Islet precursor cell (in vitro differentiated cells): ENCODE measurements at places on chromosomes 7 and 10.

GRCh38 chr7:84624927-84625326, 430.3 kb upstream of the SEMA3A start:
- no peak for DNase-seq

DNA sequence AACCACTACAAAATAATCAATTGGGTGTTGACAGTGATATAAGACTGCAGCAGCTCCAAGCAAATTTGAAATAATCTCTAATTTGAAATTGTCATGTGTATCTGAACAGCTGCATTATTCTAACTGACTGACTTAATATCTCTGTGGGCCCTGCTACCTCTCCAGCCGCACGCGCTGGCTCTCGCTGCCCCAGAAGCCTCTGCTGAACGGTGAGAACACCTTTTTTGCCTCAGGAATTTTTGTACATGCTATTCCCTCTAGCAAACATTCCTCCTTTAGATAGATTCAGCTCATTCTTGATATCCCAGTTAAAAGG, 155.9 kb upstream of the MDFIC start:
- DNase-seq, result no peak

- DNase-seq, result no peak
Observed at GRCh38 chr7:2282185-2282751, 32.0 kb downstream of the SNX8 start.

DNA sequence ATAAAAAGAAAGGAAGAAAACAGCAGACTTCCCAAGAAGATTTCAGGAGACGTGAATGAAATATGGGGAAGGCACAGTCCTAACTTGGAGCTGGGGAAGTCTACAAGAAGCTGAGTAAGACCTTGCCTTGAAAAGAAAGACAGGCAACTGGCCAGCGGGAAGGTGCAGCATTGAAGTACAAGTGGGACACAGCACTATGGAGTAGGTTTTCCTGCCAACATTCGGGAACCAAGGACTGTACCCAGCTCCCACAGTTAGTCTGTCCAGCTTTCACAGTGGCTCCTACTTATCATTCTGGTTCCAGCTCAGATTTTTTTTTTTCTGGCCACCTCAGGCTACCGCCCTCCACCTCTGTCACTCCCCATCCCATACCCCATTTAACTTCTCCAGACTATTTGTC, 10.0 kb downstream of the HPS1 start:
- DNase-seq, result no peak

DNA sequence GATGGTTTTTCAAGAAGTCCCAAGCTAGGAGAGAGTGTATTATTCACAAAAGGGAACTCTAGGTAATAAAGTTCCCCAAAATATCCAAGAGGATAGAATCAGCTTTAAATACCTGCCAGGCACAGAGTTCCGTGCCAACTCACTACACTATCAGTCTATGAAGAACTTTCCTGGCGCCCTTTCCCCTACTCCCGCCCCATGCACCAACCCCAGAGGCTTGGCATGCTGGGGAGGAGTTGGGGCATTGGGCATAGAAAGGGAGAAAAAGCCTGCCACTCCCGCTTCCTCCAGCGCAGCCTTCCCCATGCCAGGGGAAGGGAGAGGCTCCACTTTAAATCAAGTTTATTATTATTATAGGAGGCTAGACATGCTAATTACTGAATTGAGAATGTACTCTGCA, 54.9 kb downstream of the ZNF800 start:
- DNase-seq, result no peak

DNA sequence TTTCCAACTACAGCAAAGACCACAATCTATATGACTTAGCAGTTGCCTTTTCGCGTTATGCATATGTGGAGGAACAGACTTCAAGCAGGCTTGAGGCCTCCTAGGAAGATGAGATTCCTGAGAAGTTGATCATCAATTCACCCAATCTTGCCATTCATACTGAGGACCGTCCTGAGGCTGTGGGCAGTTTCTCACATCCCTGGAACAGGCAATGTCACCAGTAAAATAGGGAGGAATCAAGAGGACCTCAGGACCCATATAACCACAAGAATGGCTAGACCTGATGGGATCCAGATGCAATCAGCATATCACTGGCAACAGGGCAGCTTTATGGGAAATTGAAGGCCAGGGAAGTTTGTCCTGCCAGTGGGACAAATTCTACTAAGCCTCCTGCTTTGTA, 17.3 kb downstream of the KDM7A start:
- peak; percentile 92 for DNase-seq

DNA sequence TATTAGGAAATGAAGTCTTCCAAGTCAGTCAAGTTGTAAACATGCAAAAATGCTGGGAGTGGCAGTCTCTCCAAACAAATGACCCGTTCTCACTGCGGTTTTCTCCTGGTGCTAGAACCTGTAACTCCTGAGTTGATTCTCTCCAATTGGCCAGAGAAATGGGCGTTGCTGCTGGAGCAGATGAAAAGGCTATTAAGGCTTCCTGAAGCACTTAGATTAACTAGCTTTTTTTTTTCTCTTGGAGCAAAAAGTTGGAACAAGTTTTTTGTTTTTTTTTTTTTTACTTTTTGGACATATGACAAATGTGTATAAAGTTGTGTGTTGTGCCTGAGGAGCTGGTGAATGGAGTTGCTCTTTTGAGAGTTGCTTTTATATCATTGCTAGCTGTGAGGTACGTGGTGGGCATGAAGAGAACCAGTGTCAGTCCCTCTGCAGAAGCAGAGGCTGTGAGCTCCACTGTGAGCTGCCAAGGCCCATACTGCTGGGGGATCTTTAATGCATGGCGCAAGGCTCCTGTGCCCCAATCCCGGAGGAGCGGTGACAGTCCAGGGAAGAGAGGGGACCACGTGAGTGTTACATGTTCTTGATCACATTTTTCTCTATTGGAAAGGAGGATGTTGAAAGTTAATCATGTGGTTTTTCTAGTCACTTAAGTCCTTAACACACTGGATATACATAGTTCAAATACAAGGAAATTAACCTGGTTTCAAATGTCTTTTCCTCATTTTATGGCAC, 393.6 kb upstream of the GALNT17 start:
- DNase-seq, result peak; percentile 70
